RWPE1 (cell line): ENCODE measurements at places on chromosomes 3 and 15.

DNA sequence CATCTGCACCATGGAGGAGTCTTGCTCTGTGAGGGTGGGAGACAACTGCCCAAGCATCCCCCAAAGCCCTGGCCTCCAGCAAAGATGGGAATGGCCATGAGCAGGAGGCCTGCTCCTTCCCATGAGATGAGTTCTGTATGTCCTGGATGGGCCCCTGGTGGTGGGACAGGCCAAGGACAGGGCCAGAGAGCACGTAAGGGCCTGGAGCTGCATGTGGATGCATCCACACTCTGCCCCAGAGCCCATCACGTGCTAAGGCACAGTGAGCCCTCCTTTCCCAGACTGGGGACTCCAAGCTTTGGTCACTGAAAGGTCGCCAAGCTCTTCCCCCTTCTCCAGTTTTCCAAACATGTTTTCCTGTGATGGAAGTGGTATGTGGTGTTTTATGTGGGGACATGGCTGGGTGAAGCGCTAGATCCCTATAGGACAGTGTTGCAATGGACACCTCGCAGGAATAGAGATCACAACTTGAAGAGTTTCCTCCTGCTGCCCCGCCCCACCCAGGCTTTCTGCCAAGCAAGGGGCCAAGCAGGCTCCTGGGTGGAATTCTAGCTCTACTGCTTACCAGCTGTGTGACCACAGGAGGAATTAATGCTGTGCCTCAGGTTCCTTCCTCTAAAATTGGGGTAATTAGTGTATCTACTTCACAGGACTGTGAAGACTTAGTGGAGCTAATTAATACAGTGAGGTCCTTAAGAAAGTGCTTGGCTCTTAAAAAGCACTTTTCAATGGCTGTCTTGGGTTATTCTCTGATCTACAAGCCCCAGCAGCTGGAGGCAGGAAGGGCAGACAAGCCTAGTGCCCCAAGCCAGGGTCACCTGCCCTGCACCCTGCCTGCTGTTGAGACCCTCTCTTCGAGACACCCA is 106.4 kb upstream of the RPL32 start:
- peak; percentile 59 for DNase-seq

DNA sequence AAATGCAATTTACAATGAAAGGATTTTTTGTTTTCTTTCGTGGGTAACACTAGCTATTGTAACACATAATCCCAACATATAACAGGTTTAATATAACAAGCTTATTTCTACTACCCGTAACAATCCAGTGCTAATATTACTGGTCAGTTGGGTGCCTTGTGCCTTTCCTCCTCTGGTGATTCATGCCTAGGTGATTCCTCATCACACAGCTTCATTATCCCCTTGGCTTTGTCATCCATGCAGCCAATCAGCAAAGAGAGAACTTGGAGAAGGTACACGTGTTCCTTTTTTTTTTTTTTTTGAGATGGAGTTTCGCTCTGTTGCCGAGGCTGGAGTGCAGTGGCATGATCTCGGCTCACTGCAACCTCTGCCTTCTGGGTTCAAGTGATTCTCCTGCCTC is 30.7 kb downstream of the CHST14 start:
- DNase-seq: peak; percentile 89

DNA sequence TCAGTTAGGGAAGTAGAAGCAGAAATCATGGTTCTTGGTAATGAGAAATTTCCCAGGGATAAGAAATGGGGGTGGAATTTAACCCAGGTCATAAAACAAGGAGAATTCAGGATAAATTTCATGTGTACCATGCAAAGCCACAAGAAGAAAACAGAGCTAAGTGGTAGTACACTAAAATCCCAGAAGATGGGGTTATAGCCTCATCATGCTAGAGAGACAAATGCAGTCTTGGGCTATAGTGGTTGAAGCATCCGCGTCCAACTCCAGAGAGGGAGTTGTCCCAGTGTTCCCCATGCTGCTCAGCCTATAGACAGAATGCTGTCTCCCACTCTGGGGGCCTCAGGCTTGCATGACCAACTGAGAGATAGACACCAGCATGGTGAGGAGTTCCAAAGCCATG is 36.2 kb upstream of the CLRN1 start:
- DNase-seq: no peak

DNA sequence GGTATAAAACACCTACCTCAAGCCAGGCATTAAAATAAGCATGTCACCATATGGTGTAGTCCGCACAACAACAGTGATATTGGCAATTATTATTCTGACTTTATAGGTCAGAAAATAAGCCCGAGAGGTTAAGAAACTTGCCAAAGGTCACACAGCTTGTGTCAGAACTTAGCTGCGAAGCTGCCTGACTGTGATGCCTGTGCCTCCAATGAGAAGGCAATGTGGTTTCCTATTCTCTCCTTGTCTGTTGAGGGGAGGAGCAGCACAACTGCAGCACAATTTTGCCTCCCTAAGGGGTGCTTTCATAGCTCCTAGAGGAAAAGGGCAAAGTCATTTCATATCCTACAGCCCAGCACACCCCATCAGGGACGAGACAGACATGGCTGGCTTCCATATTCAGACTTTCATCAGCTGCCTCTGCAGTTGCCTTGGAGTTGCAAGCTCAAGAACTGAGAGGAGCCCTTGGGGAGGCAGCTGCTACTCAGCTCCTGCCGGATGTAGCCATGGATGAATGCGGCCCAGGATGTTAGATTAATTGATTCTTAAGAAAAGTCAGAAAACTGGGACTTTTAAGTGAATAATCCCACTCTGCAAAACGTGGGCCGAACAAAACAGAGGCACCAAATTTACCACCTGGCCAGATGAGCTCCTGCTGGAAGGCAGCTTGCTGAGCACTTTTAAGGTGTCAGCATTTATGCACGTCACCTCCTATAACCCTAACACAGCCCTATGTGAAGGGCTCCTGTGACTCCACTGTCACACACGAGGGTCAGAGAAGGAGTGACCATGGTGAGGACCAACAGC is 38.5 kb downstream of the MYO5C start:
- no peak for DNase-seq

DNA sequence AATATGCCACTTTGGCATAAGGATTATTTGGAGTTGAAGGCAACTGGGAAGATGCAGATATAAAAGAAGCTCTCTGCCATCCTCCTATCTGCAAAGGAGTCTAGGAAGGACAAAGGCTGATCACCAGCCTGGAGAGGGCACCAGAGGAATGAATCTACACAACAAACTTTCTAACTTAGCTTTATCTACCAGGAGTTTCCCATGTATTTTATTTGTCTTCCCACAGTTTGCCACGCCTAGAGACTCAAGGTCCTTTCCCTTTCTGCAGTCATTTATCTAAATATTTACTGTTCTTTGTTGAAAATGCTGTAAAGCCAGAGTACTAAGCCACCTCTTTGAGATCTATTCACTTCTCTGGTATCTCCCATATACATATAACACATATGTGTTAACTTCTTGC is 32.2 kb downstream of the GPR176 start:
- DNase-seq: peak; percentile 54

DNA sequence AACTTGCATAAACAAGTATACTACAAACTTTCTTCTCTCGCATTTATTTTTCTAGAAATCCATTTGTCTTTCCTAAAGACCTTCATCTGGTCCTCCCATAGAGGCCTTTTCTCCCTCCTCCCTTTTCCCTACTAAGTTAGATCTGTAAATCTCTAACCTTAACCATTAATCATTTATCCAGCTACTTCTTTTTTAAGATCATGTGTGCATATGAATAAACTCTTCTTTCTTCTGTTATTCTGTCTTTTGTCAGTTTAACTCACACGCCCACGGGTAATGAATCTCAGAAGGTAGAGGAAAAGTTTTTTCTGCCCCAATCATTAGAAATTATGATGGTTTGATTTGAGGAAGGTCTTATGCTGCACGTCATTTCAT is 48.7 kb upstream of the FHIT start:
- no peak for DNase-seq

- DNase-seq: no peak
Measured at GRCh38 chr3:114874522-114874971, 272.5 kb downstream of the ZBTB20 start.

DNA sequence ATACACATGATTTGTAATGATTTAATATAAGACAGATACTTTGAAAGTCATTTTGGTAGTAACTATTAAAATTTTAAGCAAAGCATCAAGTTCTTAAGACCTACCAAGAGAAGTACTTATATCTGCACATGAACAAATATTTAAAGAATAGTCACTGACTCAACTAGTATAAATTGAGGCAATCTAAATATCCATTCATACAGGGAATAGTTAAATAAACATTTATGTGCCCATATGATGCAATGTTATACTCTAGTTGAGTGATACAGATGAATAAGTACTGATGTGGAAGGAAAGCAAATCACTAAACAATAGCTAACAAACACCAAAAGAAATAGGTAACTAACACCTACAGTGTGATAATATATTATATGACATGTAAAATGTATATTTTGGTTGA is 527.7 kb downstream of the EPHA3 start:
- no peak for DNase-seq

DNA sequence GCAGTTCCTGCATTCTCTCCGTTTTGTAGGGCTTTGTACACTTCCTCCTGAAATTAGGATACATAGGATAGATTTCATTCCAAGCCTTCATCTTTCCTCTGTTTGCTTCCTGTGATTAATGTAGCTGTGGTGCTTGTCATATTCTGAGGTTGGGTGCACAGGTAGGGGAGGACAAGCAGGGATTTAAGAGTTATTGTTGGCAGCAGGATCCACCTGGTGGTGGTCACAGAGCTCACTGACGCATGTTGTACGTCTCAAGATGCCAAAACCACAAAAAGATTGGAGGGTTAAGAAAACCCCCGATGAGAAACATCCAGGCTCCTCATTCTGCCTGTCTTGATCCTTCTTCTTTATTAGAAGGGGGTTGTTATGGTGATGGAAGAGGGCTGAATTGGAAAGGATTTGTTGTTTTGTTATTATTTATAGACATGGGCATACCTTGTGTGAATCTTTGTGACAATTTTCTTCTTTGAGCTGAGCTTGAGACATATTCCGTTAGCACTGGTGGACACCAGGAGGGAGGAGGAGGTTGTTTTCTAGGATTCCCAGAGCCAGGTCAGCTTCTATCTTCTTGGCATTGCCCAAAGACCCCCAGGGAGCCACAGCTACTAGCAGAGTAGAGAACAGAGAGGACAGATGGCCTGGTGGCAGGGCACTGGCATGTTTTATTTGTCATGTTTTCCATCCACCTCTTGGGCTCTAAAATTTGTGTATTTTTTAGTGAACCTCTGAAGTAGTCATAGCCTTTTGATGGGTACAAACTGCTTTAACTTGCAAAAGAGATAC is 57.7 kb upstream of the LARS2 start:
- DNase-seq: no peak
